Hematopoietic multipotent progenitor cell treated with erythropoietin and hydrocortisone succinate and interleukin-3 and kit ligand, for 15 days (in vitro differentiated cells): ENCODE measurements at places on chromosomes 11 and 22.

- no peak for DNase-seq
These were observed 2.0 kb upstream of the KRTAP5-8 start for GRCh38 chr11:71535825-71536224.

GRCh38 chr11:131964698-131965483 is 594.5 kb downstream of the NTM start:
- DNase-seq, result no peak

- DNase-seq, result no peak
These were observed 91.0 kb downstream of the IGLL5 start for GRCh38 chr22:22978637-22979036.

GRCh38 chr11:73072935-73073481 is 69.1 kb downstream of the FCHSD2 start:
- no peak for DNase-seq

- DNase-seq, result peak; percentile 11
These were observed 1.8 kb upstream of the RASD2 start for GRCh38 chr22:35538801-35539321.

DNA sequence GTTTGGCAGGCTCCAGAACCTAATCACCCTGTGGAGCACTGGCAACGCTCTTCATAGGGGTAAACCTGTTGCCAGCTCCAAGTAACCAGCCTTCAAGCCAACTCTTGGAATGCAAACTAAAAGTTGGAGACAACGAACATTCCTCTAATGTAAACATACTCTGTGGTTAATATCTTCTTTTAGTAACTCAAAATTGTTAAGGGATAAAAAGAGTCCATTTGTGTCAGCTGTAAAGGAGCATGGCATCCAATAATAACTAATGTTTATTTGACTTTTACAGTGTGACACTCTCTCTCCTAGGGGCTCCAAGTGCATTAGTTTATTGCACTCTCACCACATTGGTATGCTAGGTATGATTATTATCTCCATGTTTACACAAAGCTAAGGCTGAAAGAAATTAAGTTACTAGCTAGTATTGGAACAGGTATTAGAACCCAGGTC is 31.0 kb upstream of the AMOTL1 start:
- no peak for DNase-seq

DNA sequence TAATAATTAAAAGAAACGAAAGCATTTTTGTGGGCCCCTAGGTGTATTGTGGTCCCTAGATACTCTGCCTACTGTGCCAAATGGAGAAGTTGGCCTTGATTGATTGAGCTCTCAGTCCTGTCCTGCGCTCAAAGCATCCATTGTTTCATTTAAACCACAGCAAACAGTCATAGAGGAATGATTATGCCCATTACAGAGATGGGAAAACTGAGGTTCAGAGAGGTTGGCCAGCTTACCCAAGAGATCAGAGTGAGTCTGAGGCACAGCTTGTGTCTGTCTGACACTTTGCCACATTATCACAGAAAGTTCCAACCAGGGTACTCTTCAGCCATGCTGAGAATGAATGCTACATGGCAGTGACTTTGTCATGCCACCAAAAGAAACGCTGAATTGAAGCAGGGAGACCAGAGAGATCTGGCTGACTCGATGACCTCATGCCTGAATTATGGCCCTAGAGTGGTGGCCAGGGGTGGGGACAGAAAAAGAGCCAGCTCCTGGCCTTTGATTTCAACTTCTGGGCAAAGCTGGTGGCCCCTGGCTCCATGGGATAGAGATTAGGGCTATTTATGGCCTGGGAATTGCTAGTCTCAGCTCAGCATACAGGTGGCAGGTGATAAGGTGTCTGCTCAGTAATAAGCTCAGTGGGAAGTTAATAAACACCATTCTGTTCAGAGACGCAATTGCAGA is 180.5 kb downstream of the MIAT start:
- DNase-seq, result no peak

DNA sequence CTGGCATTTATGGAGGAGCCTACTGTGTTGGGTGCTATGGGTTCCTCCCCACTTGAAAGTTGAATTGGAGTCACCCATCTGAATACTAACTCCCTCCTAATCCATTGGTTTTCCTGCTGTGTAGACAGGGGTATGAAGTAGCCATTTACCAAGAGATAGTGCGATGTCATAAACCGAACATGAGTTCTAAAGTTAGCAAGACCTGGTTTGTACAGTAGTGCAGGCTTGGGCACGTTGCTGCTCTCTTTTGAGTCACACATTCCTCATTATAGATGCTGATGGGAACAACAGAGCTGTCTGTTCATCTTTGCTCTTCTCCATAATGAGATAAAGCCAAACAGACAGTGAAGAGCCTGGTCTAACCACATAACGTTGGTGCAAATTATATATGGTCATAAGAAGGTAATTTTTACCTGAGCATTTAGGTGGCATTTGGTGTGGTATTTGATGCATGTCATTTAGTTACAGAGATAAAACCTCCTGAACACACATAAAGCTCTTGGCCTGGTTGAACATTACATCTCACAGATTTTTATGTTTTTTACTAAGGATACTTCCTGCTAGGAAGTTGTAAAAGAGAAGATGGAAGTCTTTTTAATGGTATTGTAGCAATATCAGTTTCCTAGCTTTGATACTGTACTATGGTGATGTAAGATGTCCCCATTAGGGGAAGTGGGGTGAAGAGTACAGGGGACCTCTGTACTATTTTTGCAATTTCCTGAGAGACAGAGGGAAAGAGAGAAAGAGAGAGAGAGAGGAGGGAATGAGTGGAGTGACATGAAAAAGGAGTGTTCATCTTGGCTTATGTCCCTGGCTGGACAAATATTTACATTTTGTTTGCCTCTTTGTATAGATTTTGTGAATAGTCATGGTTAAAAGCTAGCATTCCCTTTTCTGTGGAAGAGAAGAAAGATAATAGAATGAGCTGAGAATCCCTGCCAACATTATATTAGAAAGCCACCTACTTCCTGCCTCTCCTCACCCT is 27.9 kb downstream of the GRAP2 start:
- DNase-seq, result no peak

DNA sequence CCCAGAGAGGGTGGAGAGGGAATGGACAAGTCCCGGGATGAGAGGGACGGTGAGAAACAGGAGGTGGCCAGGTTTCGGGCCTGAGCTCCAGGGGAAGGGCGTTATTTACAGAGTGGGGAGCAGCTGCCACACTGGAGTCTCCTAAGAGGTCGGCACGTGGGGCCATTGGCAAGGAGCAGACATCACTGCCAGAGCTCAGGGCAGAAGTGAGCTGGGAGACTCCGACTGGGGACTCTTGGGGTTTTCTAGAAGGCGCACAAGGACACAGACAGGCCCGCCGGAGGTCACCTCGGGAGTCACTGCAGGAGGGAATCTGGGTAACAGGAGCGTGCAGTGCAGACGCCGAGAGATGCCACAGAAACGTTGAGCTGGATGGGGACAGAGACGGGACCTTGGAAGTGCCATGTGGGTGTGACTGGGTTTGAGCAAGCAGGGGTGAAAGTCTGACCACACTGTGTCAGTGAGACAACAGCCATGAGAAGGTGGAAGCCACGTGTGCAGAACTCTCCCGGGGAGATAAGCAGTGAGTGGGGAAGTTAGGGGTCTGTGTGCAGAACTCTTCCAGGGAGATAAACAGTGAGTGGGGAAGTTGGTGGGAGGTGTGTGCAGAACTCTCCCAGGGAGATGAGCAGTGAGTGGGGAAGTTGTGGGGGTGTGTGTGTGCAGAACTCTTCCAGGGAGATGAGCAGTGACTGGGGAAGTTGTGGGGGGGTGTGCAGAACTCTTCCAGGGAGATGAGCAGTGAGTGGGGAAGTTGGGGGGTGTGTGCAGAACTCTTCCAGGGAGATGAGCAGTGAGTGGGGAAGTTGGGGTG is 187.5 kb downstream of the SHANK2 start:
- DNase-seq, result no peak

GRCh38 chr11:71397331-71397860 is 50.8 kb downstream of the DHCR7 start:
- DNase-seq, result no peak

- no peak for DNase-seq
These were observed 5.1 kb downstream of the IL18BP start for GRCh38 chr11:72003776-72004171.

GRCh38 chr11:74267014-74267413 is 44.4 kb downstream of the P4HA3 start:
- no peak for DNase-seq

DNA sequence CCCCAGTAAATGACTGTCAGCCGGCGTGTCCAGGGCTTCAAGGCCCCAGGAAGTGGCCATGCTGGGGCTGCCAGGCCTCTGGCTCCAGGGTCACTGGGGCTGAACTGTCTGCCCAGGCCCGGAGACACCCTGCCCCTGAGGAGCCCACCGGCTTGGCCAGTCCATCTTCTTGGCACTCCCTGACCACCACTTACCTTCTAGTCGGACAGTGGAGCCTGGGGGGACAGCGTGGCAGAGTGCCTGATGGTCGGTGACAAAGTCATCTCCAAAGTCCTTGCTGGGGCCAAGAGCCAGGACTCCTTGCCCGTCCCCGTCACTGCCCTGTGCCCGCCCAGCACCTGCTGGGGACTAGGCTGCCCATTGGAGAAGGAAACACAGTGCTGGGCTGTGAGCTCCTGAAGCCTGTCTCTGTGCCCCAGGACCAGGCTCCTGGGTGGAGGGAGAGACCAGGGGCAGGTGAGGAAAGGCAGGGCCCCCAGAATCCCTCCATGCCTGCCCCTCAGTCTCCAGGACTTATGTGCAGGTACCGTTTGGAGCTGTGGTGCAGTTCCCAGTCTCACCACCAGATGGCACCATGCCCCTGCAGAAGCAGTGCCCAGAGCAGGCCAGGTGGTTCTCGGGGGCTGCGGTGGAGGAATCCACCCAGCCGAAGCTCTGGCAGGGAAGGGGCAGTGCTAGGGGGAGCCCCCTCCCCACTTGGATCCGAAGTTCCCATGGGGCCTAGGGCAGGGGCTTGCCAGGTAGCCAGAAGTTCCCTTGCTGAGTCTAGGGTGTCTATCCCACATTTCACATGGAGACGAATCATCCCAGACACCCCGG is 6.0 kb upstream of the CCDC188 start:
- peak; percentile 80 for DNase-seq

GRCh38 chr22:46047226-46047625 is 70.3 kb upstream of the WNT7B start:
- no peak for DNase-seq

DNA sequence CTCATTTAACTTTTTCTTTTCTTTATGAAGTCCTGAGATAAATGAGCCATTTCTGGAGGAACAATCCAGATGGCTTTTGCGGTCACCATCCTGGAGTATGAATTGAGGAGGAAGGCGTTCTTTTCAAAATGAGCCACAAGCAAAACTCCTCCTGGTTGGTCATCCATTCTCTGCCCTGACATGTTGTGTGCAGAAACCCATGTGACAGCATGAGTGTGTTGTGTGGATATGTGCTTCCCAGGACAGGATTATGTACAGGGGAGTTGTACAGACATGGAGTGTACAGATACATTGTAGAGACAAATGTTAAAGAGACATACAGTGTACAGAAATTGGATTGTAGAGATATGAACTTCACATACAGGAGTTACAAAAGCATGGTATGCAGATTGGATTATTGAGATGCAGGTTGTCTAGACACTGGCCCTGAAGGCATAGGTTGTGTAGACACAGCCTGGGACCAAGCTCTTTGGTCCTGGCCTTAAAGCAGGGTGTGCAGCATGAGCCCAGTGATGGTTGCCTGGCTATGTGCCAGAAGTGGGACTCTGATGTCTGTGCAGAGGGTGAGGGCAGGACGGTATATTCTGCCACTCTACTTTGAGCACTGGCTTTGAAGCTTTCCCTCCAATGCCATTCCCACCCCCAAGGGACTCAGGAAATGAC is 178.5 kb upstream of the ZBED5 start:
- DNase-seq, result no peak

DNA sequence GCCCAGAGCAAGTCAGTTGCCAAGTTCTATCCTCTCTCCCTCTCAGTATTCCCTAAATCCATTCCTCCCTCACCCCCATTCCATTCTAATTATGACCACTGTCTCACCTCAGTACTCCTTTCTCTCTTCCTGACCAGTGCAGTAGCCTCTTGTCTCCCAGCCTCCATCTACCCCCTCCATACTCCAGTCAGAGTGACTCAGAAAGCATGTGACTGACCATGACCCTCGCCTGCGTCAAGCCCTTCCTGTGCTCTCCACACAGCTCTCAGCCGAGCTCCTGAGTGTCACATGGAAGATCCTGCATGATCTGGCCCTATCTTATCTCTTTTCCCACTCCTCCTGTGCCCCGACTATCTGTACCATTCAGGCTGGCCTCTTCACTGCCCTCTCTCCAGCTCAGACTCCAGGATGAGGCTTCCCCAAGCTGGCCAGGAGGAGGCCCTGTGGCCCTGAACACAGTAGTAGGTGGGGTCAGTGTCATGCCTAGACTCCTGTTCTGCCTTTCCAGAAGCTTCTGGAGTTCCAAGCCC is 42.6 kb downstream of the NEU3 start:
- no peak for DNase-seq

- no peak for DNase-seq
These were observed 74.0 kb downstream of the ADAMTS15 start for GRCh38 chr11:130522284-130522961.

DNA sequence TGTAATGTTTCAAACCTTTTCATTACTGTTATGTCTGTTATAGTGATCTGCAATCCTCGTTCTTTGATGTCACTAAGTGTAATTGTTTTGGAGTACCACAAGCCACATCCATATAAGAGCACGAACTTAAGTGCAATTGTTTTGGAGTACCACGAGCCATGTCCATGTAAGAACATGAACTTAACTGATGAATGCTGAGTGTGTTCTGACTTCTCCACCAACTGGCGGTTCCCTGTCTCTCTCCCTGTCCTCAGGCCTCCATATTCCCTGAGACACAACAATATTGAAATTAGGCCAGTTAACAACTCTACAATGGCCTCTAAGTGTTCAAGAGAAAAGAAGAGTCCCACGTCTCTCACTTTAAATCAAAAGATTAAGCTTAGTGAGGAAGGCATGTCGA is 23.5 kb downstream of the TESMIN start:
- DNase-seq, result no peak

GRCh38 chr11:12270215-12270797 is 107.1 kb upstream of the PARVA start:
- DNase-seq, result peak; percentile 25

GRCh38 chr11:9748361-9748970 is 84.6 kb downstream of the SWAP70 start:
- peak; percentile 57 for DNase-seq

GRCh38 chr11:74020539-74020938 is 11.7 kb upstream of the UCP3 start:
- DNase-seq, result no peak

- DNase-seq, result no peak
These were observed 3.8 kb upstream of the TTLL8 start for GRCh38 chr22:50061824-50062355.

GRCh38 chr11:79768343-79768742 is 327.5 kb upstream of the TENM4 start:
- no peak for DNase-seq

GRCh38 chr22:25997886-25998775 is 171.1 kb upstream of the SEZ6L start:
- no peak for DNase-seq
